ENCODE measurements at places on chromosomes 16 and 17.

GRCh38 chr16:22843122-22843521, 29.2 kb downstream of the HS3ST2 start:
- no peak for DNase-seq

- no peak for DNase-seq
These were observed 568 bp upstream of the CCDC154 start for GRCh38 chr16:1444730-1445517.

GRCh38 chr16:53369921-53370320, 64.3 kb upstream of the RBL2 start:
- DNase-seq, result no peak

DNA sequence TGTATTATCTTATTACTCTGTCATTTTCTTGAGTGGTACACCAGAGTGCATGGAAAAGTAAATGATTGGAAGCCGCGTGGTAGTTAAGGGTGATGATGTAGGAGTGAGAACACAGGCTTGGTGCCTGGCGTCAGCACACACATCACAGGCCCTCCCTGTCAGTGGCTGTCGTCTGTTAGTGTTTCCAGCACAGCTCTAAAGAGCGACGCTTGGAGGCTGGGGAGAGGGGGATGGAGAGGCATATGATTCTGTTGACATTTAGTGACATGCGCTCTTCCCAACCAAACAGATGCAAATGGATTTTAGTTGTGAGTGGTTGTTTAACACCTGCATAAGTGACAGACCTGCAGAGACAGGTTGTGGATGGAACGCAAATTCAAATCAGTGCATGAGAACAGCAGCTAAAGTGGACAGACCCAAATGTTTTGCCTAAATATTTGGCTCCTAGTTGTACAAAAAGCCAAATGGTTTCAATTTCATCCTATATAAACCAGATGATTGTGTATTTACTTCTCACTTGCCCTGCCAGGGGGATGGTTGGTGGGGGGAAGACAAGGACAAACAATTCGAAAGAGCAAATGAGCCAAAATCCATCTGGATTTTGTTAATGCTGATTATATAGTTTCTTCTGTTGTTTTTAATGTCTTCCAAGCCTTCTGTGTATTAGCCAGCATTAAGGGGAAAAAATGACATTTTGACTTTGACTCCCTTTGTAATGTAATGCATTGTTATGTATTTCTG, 222.3 kb downstream of the WWOX start:
- no peak for DNase-seq

GRCh38 chr16:31201582-31202413, 762 bp downstream of the PYCARD start:
- DNase-seq, result no peak

DNA sequence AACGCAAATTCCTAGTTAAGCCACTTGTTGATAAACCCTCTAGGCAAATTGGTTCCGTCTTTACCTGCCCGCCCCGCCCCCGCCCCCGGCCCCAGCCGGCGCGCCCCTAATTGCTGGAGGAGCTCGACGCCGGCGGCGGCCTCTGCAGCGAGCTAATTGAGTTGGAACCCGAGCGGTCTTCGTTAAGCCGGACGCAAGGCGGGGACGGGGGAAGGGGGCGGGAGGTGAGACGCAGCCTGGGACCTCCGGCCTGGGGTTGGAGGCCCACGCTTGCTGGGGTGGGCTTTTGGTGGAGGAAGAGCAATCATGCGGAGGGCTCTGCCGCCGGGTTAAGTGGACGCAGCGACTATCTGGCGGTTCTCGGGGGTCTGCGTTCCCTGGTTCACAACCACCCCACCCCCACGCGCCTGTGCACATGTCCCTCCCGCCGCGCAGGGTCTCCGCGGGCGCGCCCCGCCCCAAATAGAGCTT, 12.7 kb upstream of the FOXF1 start:
- DNase-seq, result no peak

DNA sequence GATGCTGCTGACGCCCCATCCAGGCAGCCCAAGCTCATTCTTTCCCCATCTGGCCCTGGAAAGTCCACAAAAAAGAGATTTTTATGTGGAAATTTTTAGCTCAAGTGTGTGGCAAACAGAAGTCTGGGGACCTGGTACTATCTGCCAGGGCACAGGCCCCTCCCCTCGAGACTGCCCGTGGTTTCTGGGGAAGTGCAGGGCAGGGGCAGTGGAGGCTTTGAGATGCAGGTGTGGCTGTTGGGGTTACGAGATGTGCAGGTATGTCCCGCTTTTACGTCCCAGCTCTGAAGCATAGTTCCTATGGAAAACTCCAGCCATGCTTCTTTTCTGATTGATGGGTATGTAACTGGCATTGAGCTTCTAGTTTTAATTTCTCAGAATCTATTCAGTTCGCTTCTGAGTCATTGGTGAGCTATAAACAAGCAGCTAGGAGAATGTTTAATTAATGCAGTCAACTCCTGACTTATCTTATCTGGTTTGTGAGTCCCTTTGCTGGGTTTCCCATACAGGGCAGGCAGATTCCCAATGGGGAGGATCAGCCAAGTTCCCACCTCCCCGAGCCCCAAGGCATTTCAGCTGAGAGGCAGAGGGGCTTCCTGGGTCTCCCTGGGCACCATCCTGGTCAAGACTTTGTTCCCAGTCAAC, 16.2 kb downstream of the TBX4 start:
- DNase-seq, result no peak

- no peak for DNase-seq
These were observed 20.3 kb upstream of the HOXB9 start for GRCh38 chr17:48646183-48647102.

DNA sequence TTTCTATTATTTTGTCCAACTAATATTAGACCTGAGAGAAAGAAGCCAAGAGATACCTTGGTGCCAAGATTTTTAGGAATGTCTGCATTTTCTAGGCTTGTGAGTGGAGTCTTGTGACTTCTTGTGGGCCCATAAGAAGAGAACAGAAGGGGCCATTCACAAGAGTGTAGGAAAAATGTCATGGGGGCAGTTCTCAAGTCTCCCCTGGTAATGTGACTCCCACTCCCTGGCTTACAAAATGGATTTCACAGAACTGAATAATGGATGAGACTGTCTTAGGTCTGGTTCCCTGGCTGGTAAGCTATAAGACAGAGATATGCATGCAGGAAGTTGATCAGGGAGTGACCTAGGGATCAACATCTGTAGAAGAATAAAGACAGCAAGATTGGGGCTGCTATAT, 181.3 kb downstream of the CBLN1 start:
- DNase-seq, result no peak

DNA sequence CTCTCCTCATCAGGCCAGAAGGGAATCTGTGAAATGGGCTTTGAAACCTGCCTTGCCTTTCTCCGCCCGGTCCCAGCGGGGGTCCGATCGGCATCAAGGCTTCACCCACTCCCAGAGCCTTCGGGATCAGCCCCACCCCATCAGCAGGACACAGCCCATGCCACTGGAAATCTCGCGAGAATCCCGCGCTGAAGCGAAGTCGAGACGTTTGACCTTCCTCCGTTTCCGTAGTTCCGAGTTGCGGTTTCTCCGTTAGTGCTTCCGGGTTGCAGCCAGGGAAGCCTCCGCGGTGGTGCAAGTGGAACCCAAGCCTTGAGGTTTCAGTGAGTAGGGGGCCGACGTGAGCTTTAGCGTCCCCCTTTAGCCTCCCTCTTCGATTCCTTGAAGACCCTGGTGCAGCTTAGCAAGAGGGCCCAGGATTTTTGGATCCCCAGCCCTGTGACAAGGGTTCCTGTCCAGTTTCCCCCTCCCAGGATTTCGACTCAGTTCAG, at the start of gene COASY:
Gene COASY (plus strand): TSS at position 252 of the 491 bp plus-strand sequence. CDS start 475 bp downstream, outside the sequence.
- DNase-seq, result peak; percentile 84

DNA sequence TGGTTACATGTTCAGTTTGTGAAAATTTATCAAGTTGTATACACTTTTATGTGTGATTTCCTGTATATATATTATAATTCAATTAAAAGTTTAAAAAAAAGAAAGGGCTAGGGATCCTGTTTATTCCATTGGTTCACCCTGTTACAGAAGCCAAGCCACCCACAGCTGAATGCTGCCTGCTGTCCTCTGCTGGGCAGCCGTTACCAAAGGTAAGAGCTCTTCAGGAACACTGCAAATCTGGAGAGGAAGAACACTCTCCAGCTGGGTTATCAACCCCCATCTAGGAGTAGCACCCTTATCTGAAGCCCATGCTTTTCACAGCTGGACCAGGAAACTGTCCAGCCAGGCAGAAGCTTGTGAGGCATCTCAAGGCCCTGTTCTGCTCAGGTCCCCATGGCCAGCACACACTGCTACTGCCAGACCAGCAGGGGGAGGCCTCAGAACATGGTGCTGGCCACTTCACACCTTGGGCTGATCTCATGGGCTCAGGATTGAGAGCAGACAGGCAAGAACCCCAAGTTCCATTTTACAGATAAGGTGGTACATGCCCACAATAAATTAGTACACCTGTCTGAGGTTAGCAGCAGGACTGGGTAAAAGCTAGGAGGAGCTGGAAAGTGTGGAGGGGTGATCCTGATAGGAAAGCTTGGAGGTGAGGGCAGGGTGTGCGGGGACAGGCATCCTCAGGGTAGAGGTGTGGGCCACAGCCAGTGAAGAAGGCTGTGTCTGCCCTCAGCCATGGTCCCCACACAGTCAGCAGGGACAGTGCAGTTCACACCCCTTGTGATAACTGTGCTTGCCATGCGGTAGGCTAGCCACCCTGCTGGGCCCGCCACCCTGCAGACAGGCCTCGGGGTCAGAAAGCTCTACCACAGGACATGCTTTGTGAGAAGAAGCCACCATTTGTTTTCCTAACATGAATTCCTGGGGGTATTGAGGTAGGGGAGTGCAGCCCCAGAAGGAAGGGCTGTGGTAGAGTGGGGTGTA, 54.3 kb upstream of the SREBF1 start:
- no peak for DNase-seq

- DNase-seq, result no peak
These were observed 406.0 kb downstream of the SEC14L1 start for GRCh38 chr17:77546772-77547241.
